ENCODE measurements at places on chromosomes 12 and 14. TPM values are rescaled to one million over a fixed set of nuclear protein-coding genes. Genes with fewer than 3 reads are reported as not detected.

The OR6C2 gene
- polyA plus RNA-seq = not detected

The POTEM gene
- polyA plus RNA-seq = not detected

The EPYC gene
- polyA plus RNA-seq = not detected

The NTS gene
- polyA plus RNA-seq = 4.6 TPM

The AMIGO2 gene
- 3.2 TPM for polyA plus RNA-seq

The ASB2 gene
- 1.9 TPM for polyA plus RNA-seq

The TMEM119 gene
- 47.5 TPM for polyA plus RNA-seq

The SMCO2 gene
- 0.60 TPM for polyA plus RNA-seq

The DCN gene
- polyA plus RNA-seq = 1,679 TPM

The MAP3K9 gene
- 6.8 TPM for polyA plus RNA-seq

The NFATC4 gene
- 87.0 TPM for polyA plus RNA-seq

The FAM161B gene
- polyA plus RNA-seq = 12.8 TPM

The AMHR2 gene
- 3.6 TPM for polyA plus RNA-seq

The ADCY4 gene
- polyA plus RNA-seq = 34.5 TPM

The KRT73 gene
- 0.17 TPM for polyA plus RNA-seq

The SLCO1B1 gene
- polyA plus RNA-seq = not detected

The OVCH1 gene
- polyA plus RNA-seq = not detected

The KRT83 gene
- polyA plus RNA-seq = not detected

The FITM1 gene
- 1.5 TPM for polyA plus RNA-seq

The GAS2L3 gene
- polyA plus RNA-seq = 26.6 TPM

The POTEG gene
- not detected for polyA plus RNA-seq

The KRT74 gene
- not detected for polyA plus RNA-seq

The MYF5 gene
- not detected for polyA plus RNA-seq

The ZNF10 gene
- 32.6 TPM for polyA plus RNA-seq

The KLRG1 gene
- 1.8 TPM for polyA plus RNA-seq

The CATSPERB gene
- polyA plus RNA-seq = 1.5 TPM

The TMTC1 gene
- 0.85 TPM for polyA plus RNA-seq

The SLC25A21 gene
- polyA plus RNA-seq = 2.8 TPM

The VDR gene
- 2.2 TPM for polyA plus RNA-seq

The ADGRD1 gene
- polyA plus RNA-seq = 26.8 TPM

The CLEC9A gene
- polyA plus RNA-seq = 1.2 TPM

The ALX1 gene
- polyA plus RNA-seq = 0.23 TPM

The NUMB gene
- 103 TPM for polyA plus RNA-seq

The KLRK1 gene
- 2.3 TPM for polyA plus RNA-seq

The RILPL2 gene
- polyA plus RNA-seq = 5.6 TPM

The PLEKHG7 gene
- polyA plus RNA-seq = 0.45 TPM

The ABCC9 gene
- 19.6 TPM for polyA plus RNA-seq

The C12orf54 gene
- 1.1 TPM for polyA plus RNA-seq

The MIP gene
- polyA plus RNA-seq = not detected

The KIF26A gene
- 12.1 TPM for polyA plus RNA-seq

The KRT5 gene
- 0.35 TPM for polyA plus RNA-seq

The TMEM132D gene
- polyA plus RNA-seq = 0.49 TPM

The CS gene
- polyA plus RNA-seq = 186 TPM

The NKX2-1 gene
- 103 TPM for polyA plus RNA-seq

The FAM90A1 gene
- polyA plus RNA-seq = 3.0 TPM

The TOX4 gene
- 56.3 TPM for polyA plus RNA-seq

The ARHGEF25 gene
- 46.5 TPM for polyA plus RNA-seq

The LRP1-AS gene
- 0.69 TPM for polyA plus RNA-seq

The NRL gene
- polyA plus RNA-seq = 1.2 TPM

The PPP4R4 gene
- polyA plus RNA-seq = 0.60 TPM

The FSCB gene
- not detected for polyA plus RNA-seq

The EID3 gene
- polyA plus RNA-seq = 6.9 TPM

Measured in left lung (tissue), 14 donors.